ENCODE measurements at places on chromosomes 12 and 14.

GRCh38 chr12:50101663-50102062 lies 2.1 kb upstream of the GPD1 start:
- DNase-seq: no peak

DNA sequence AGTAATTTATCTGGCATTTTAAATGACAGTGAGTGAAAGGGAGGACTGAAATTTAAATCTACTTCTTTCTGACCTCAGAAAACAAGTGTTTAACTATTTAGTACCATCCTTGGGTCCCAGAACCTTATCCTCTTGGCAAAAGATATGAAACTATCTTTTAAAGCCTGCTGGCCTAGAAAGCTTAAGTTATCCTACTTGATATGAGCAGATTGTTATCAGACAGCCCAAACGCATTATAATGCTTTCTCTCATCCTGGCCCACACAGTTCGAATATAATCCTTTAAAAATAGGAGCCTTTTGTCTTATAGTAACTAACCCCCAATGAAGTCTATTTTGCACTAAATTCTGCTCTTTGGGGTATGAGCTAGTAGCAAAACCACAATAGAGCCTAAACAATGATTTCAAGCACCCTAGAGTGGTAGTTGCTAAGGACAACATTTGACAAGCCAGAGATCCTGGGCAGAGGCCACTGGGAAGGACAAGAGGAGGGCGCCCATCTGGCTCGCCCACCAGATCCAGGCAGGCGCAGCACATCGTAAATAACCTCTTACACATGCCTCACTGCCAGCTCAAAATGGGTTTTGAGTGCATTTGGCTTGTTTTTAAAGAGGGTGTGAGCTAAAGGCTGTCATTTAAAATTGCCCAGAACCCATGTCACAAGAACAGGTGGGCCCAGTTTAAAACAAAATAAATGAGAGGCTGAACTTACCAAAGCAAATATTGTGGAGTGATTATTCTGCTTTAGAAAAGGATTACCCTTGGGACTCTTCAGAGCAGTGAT lies 37.7 kb upstream of the CRY1 start:
- DNase-seq: no peak

DNA sequence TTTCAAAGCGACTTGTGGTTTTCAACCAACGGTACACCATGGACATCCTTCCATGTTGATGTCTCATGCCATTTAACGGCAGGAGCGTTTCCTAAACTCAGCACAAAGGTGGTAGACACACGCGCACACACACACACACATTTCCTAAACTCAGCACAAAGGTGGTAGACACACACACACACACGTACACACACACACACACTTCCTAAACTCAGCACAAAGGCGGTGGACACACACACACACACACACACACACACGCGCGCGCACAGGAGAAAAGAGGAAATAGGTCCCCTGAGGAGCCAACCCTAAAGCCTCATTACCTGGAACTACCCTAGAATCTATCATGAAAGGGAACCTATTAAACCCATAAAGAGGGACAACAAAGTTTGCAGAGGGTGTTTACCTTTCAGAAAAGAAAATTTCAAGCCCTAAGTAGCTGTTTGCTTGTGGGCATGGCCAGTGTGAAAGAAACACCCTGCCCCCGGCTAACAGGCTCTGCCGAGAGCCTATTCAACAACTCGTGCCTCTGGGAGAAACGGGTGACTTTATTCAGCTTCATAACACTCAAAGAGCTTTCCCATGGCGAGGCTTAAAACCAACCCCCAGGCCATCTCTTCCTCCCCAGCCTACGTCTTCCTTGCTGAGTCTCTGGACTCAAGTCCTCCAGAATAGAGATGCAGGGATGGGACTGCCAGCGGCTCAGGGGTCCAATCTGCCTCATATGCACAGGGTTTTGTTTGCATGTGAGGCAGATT lies 31.8 kb downstream of the SLC8B1 start:
- DNase-seq: no peak

DNA sequence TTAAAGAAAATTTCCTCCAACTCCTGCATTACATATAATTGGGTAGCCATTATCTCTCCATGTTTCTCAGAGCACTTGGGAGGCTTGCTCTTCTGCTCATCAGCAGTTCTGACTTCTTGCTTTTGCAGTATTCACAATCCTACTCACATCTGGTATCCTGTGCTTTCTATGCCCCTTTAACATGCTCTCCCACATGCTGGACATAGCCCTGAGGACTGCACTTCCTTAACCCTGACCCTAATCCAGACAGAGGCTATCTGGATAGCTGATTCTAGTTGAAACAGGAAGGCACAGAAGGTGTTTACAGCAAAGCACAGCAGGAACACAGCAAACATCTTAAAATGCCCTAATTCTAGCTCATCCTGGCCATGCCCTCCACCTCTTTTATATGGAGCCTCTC lies 7.3 kb upstream of the CMAS start:
- no peak for DNase-seq

DNA sequence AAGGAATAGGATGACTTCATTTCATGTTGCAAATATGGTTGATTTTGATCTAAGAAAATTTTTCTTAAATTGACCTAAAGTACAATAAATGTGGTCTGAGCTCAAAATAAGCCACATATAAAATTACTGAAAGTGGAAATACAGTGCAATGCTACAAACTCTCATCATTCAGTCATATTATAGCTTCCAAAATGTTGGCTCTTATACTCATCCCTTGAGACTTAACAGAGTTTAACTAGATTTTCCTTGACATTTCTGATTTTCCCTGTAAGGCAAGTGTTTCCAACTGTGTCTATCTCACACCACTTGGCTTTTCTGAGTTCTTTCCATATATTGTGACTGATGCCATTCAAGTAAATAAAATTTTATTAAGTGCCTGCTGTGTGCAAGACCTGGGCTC lies 123.7 kb upstream of the NTF3 start:
- DNase-seq: no peak

Measured in CD4-positive, alpha-beta memory T cell (primary cell).